ACHN (cell line): ENCODE measurements at places on chromosomes 7 and 10.

GRCh38 chr7:4709187-4709586 lies 27.1 kb downstream of the FOXK1 start:
- DNase-seq, result no peak

GRCh38 chr7:45160417-45160881 lies 2.9 kb downstream of the RAMP3 start:
- DNase-seq, result no peak

DNA sequence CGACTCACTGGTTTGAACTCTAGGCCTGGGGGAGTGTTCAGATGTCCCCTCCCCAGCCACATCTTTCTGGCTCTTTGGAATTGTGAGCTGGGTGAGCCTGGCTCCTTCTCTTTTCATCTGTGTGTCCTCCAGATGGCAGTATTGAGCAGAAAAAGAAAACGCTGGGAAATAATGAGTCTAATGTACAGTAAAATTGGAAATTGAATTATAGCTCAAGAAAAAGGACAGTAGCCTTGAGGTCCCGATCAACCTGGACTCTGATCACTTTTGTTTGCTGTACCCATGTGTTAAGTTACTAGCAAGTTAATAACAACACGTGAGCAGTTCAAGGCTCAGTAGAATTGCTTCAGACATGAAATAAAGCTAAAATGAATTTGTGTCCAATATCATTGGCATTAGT lies 77.9 kb downstream of the SNX10 start:
- peak; percentile 81 for DNase-seq

- no peak for DNase-seq
Observed at GRCh38 chr7:3057066-3057420, 13.4 kb upstream of the CARD11 start.

DNA sequence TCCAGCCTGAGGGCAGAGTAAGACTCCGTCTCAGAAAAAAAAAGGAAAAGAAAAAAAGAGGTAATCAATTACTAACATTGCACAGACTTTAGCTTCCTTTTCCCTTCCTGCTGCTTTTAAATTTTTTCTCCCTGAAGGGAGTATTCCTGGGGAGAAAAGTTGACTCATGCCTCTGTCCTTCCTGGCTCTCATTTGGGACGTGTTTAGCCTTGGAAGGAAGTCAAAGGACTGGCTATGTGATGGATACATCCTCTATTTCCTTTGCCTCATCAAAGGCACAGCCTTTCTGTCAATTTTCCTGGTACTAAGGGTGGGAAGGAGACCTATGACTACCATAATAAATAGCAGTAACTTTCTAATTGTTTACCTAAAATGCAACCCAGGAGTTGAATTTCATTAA lies 77.6 kb downstream of the ITGA8 start:
- DNase-seq, result no peak
